ENCODE measurements at places on chromosomes 16 and 17. TPM values are rescaled to one million over a fixed set of nuclear protein-coding genes. Genes with fewer than 3 reads are reported as not detected.

The NPIPB2 gene
- 2.7 TPM for polyA plus RNA-seq

The TP53TG3 gene
- 0.96 TPM for polyA plus RNA-seq

The TOB1 gene
- 111 TPM for polyA plus RNA-seq

The PYDC1 gene
- not detected for polyA plus RNA-seq

The NACA2 gene
- polyA plus RNA-seq: 0.70 TPM

The CTRL gene
- polyA plus RNA-seq: 4.4 TPM

The TMEM100 gene
- not detected for polyA plus RNA-seq

The CASKIN1 gene
- 0.87 TPM for polyA plus RNA-seq

The PRSS8 gene
- polyA plus RNA-seq: 0.21 TPM

The SLC2A4 gene
- 0.17 TPM for polyA plus RNA-seq

The TRPV3 gene
- 0.46 TPM for polyA plus RNA-seq

The CCL1 gene
- not detected for polyA plus RNA-seq

The ITGA2B gene
- 2.2 TPM for polyA plus RNA-seq

The GP1BA gene
- not detected for polyA plus RNA-seq

GRCh38 chr16:48972236-48972635, 309.4 kb downstream of the CBLN1 start:
- no peak for DNase-seq

DNA sequence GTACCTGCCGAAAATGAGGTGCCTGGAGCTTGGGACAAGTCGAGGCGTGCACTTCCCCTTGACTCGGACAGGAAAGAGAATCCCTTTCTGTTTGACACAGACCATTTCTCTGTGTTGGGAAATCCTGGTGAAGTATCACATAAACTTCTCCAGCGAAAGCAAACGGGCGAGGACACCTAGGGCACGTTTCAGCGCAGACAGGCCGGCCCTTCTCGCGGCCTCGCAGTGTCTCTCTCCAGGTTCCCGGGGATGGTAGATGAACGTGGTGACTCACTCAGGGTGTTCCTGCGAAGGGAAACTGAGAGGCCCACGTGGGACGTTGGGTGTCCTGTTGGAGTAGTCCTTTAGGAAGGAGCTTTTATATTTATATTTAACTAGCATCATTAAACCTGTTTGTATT, 36.3 kb upstream of the ZNF750 start:
- DNase-seq: no peak

DNA sequence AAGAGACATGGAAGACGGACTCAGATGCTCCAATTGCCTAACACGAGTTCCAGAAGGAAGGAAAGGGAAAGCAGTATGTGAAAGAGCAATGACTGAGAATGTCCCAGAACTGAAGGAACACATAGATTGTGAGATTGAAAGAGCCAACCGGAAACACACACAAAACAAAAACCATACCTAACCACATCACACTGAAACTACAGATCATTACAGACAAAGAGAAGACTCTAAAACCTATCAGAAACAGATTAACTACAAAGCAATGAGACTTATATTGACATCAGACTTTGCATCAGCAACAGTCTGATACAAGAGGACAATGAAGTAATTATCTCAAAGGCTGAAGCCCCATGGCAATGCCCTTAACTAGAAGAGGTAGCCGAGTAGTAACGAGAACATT, 45.6 kb upstream of the CLEC18B start:
- DNase-seq: no peak

DNA sequence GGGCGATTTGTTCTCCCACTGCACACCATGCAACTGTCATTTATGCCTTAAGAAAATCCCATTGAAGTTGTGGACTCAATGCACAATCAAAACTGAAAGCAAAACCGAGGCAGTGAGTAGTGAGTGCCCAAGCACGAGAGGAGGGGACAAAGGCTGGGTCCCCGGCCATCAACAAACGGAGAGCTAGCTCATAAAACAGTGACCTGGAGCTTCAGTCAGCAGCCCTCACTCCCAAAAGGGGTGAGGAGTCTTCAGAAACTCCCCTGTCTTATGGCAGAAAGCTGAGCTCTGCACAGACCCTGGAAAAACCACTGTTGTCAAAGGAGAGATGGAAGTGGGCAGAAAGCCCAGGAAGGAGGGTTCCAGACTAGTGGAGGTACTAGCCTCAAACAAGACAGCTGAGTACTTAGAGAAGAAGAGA, 96.9 kb downstream of the ADCY9 start:
- DNase-seq: no peak

DNA sequence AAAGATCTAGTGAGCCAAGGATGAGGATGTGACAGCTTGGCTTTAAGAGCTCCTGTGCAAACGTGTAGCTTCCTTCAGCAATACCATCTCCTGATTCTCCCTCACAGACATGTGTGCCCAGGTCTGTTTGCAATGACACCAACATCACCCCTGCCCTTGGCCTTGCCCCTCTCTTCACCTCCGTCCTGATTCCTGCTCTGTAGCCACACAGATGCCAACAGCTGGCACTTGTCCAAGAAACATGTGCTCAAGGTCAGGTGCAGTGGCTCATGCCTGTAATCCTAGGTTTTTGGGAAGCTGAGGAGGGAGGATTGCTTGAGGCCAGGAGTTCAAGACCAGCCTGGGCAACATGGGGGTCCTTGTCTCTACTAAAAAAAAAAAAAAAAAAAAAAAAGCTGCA, 103.8 kb upstream of the CRHR1 start:
- DNase-seq: no peak

- DNase-seq: no peak
Measured at GRCh38 chr16:31083081-31083480, 5.7 kb downstream of the PRSS53 start.

- no peak for DNase-seq
Measured at GRCh38 chr17:78343543-78344201, 16.2 kb downstream of the SOCS3 start.
